ENCODE measurements at places on chromosomes 16 and 17. TPM values are rescaled to one million over a fixed set of nuclear protein-coding genes. Genes with fewer than 3 reads are reported as not detected.

Gene COPZ2
- 19.5 TPM for polyA plus RNA-seq

GRCh38 chr17:14058051-14058450 lies 11.3 kb upstream of the COX10 start:
- DNase-seq, result no peak

Gene OTOP3
- polyA plus RNA-seq, result not detected

Gene TMEM220
- polyA plus RNA-seq, result 9.1 TPM

GRCh38 chr17:55157165-55157564 lies 107.6 kb upstream of the HLF start:
- DNase-seq, result no peak

Gene DNAH9
- 12.0 TPM for polyA plus RNA-seq

Gene TMEM98
- polyA plus RNA-seq, result 242 TPM

All from right renal pelvis (tissue), 4 donors.